Sciatic nerve (tissue), 2 donors: ENCODE measurements at places on chromosomes 5 and 9.

- peak; percentile 76 for DNase-seq
Measured at GRCh38 chr9:95494416-95495371, 22.1 kb downstream of the PTCH1 start.

- DNase-seq, result no peak
Measured at GRCh38 chr9:136047775-136048559, 47.1 kb downstream of the NACC2 start.

DNA sequence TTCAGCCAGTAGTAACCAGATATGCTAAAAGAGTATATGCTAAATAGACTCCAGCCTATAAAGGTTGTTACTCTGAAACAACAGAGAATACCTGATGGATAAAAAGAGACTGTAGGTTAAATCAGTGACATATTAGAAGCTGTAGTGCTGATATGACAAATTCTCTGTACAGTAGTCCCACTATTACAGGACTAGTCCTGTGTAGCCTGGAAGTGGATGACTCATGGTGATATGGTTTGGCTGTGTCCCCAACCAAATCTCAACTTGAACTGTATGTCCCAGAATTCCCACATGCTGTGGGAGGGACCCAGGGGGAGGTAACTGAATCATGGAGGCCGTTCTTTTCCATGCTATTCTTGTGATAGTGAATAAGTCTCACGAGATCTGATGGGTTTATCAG lies 276.2 kb upstream of the POU5F2 start:
- no peak for DNase-seq

DNA sequence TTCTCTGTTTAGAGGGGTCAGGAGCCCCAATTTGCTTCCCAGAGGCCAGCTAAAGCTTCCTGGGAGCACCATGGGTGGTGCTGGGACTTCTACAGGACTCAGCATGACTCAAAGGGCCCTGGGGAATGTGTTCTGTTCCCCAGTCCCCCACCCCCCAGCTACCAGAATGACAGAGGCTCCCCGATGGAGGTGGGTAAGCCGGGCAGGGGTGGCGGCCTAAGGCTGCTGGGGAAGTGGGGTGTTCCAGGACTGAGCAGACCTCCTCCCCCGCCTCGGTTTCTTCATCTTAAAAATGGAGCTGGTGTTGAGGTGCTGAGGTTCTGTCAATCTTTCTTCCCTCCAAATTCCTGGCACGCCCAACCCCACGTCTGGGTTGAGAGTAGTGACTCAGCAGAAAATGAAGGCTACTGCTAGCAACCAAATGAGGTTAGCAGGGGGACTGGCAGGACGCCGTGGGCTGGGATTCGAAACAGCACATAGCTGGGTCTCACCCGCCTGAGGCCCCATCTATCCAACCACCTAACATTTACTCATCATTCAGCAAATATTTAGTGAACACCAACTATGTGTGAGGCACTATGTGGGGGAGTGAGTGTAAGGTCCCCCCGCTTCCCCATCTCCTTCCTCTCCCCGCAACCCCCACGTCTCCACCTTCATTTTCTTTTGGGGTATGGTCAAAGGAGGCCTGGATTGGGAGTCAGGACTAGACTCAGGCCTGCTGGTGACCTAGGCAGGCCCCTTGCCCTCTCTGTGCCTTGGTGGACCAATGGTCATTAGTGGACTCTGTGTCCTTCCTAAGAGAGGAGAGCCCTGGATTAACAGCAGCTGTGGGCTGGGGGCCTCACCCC lies 50.2 kb downstream of the C9orf50 start:
- DNase-seq, result peak; percentile 80

DNA sequence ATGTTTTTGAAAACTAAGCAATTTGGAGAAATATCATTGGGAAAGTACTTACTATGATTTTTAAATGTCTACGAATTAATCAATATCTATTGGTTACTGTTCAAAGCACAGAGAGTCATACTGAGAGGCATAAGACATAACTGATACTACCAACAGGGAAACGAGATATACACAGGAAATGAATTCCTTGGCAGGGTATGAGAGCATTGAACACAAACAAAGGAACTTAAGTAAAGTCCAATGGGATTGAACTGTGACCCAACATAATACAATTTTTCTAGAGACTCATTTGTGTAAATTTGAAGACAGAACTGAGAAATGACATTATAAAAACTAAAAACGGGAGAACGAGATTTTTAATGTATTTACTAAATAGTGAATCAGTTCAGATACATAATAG lies 1.3 kb upstream of the ITGA1 start:
- no peak for DNase-seq

DNA sequence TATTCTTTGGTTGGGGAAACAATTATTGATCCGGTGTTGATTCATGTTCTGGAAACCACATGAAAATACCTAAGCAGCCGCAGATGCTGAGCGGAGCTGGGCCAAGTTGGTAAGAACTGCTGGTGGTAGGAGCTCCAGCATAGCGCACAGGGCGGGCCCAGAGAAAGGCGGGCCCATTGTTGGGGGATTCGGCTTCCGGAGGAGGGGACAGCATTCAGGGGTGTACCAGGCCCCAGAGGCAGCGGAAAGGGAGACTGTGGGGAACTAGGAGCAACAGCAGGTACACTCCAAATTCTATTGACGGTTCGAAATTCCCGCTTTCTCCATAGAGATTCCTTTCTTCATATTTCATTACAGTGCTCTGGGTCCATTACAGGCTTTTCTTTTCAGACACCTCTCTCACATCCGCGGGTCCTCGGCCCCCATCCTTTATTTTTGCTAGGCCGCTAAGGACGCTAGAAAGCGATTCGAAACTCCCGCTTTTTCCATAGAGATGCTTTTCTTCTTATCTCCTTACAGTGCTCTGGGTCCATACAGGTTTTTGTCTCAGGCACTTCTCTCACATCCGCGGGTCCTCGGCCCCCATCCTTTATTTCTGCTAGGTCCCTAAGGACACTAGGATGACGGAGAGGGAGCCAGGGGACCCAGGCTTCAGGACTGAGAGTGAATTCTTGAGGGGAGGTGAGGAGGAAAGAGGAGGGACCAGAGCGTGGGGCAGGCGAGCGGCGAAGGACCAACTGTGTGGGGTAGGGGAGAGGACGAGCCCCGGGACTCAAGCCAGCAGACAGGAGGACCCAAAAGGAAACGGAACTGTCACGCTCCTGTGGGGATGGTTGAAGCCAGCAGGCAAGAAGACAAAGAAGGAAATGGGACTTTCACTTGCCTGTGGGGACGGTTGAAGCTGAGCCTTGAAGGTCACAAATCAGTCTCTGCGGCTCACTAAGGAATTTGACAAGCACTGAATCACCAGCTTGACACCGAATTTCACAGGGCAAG lies at the start of gene CCDC152:
Gene CCDC152, plus strand, starts transcription at position 213 of the 996 bp plus-strand sequence. CDS start 2,304 bp downstream, outside the sequence.
- DNase-seq, result no peak

GRCh38 chr5:106966686-106967315 lies 703.9 kb downstream of the EFNA5 start:
- no peak for DNase-seq

- DNase-seq, result peak; percentile 50
Measured at GRCh38 chr9:114290561-114290986, 32.3 kb upstream of the ORM1 start.

DNA sequence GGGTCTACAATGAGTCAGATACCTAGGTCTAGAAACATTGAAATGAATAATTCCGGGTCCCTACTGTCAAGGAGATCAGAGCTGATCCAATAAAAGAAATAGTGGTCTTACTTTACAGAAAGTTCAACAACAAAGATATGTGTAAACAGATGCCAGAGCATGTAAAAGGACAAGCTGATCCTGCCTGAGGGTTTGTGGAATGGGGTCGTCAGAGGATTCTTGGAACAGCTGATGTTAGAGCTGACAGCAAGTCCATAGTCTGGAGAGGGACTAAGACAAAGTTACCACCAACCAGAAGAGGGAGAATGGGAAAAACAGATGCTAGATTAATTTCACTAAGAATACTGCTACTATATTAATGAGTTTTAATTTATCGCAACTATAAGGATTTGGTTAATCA lies 71.5 kb downstream of the FREM1 start:
- no peak for DNase-seq

DNA sequence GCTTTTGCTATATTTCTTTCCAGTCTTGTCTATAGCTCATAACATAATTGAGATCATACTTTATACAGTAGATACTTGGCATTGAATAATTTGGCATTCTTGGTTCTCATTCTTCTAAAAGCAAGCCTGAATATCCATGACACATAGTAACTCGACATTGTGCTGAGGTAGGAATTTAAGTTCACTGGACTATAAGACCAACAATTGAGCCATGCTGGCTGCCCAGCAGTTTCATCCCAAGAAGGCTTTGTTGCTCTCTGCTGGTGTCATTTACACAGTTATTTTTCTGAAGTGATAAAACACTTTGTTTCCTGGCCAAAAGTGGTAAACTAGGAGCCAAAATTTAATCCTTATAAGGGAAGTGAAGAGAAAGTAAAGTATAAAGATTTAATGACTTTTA lies 192.0 kb downstream of the ADAMTSL1 start:
- no peak for DNase-seq

GRCh38 chr9:79768194-79768593 lies 196.4 kb downstream of the TLE4 start:
- DNase-seq, result no peak

- DNase-seq, result no peak
Measured at GRCh38 chr9:71130521-71130920, 9.1 kb upstream of the TRPM3 start.

DNA sequence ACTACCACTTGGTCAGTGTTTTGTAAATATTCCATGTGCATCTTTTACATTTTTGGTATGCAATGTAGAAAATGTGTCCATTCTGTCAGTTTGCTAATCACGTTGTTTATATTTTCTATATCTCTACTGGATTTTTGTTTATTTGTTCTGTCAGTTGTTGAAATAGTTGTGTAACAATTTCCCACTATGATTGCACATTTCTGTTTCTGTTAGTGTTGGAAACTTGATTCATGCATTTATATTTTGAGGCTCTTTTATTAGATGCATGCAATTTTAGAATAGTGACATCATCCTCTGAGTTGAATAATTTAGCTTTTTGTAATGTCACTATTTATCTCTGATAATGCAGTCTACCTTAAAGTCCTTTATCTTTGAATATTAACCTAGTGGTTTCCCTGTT lies 25.8 kb upstream of the LECT2 start:
- no peak for DNase-seq

DNA sequence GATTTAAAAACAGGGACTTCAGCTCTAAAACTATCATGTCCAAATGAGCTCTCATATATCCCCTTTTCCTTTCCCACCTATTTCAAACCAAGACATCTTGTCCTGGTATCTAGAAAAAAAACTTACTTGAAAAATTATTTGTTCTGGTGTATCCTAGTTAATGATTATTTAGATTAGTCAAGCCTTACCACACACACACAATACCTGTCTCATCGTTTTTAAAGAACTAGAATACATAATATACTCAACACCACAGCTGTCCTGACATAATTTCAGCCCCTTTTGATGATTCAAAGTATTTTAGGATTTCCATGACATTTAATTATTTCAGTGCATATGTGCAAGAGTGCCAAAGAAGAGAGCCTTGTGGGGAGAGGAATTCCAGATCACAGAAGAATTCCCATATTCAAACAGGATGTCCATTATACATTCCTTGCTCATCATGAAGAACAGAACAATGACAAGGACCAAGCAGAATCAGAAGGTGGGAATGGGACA lies 233.7 kb downstream of the SMARCA2 start:
- DNase-seq, result no peak

DNA sequence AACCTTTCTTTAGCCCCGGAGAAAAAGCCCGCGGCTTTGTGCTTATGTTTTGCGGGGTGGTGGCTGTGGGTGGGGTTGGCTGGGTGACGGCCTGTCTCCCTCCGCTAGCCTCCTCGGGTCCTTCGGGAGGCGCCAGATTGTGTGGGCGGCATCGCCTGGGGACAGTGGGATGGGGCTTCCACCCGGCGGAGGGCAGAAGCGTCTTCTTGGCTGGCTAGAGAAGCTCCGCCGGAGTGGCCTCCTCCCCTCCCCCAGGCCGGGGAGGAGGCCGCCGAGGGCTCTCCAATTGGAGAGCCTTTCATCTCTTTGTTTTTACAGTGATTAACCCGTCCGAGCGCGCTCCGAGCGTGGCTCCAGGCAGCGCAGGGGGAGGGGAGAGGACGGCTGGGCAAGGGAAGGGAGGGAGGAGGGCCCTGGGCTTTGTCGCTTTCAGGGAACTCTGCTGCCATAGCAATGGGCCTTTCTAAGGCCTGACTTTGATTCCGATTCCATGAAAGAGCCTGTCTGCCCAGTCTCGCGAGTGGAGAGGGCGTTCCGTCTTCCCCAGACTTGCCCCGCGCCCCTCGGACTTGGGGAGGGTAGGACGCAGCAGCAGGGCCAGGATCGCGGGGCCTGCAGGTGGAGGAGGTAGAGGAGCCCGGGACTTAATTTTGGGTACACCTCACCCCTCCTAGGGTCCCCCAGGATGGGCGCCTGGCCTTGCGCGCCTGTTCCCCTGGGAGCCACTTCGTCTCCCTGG lies 36.7 kb upstream of the TIFAB start:
- peak; percentile 64 for DNase-seq

DNA sequence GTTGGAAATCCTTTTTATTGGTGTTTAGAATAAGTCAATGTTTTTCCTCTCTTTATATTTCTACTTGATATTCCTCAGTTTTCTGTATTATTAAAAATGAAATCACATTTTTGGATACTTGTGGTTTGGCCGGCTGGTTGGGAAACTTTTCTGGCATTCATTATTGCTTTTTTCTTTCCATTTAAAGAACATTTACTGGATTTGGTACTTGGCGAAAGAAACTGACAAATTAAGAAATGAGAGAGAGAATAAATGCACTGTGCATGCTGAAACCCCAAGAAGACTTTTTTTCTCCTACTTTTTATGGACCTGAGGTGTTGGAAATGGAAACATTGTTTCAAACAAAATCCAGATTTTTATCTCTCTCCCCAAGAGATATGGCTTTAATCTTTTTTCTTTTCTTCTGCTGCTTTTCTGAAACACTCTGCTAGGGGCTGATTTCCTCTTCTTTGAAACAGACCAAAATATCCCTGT lies 128.4 kb downstream of the SNX18 start:
- DNase-seq, result no peak

GRCh38 chr5:11984196-11984595 lies 80.0 kb upstream of the CTNND2 start:
- no peak for DNase-seq

DNA sequence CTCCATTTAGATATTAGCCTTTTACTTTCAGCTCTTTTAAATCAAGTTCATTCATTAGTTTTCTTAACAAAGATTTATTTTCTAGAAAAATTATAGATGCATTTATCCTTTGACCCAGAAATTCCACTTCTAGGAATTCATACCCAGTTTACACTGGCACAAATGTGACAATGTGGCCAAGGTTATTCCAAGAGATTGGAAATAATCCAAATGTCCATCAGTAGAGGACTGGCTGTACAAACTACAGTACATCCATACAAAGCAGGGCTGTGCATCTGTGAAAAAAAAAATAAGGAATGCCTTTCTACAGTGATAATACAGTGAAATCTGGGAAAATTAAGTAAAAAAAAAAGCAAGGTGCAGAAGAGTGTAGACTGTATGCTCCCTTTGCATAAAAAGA lies 149.2 kb downstream of the GABBR2 start:
- no peak for DNase-seq

DNA sequence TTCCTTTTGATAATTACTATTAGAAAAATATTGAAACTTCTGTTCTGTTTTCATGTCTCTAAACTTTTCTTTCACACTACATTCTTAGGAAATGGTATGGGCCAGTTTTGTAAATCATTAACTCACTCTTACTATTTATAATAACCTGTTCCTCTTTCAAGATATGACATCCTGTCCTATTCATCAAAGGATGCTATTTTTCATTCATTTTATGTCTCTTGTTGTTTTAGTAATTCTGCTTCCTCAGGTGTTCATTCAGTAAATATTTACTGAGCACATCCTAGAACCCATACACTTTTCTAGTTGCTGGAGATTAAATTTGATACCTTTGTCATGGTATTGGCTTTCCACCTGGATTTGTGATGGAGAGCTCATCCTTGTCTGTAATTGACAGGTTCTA lies 58.0 kb downstream of the GDA start:
- no peak for DNase-seq

- peak; percentile 47 for DNase-seq
Measured at GRCh38 chr9:135339378-135339973, 140.1 kb upstream of the PPP1R26 start.
